HT-29 (cell line): ENCODE measurements at places on chromosomes 6 and 20. TPM values are rescaled to one million over a fixed set of nuclear protein-coding genes. Genes with fewer than 3 reads are reported as not detected.

Gene LAMA2
- total RNA-seq: 0.08 and 0.65 TPM in 2 replicates

Gene ALDH5A1
- 2.3 and 3.8 TPM in 2 replicates for total RNA-seq

Gene BTN1A1
- total RNA-seq: not detected in 2 replicates

Gene CCDC167
- 29.9 and 35.7 TPM in 2 replicates for total RNA-seq

Gene GGTLC1
- total RNA-seq: not detected in 2 replicates

Gene FBXO5
- total RNA-seq: 8.5 TPM in 2 replicates

Gene TP53INP2
- total RNA-seq: 3.9 and 4.3 TPM in 2 replicates

Gene GTSF1L
- total RNA-seq: not detected in 2 replicates

Gene PLTP
- total RNA-seq: 1.0 and 2.1 TPM in 2 replicates

Gene CST4
- 0.25 TPM in 1 of 2 replicates, not detected in the other for total RNA-seq

Gene RAD21L1
- not detected in 2 replicates for total RNA-seq

- no peak for DNase-seq
These were observed 24.8 kb downstream of the TASP1 start for GRCh38 chr20:13613917-13614316.

GRCh38 chr6:148677594-148678476 is 69.0 kb upstream of the UST start:
- no peak for DNase-seq

GRCh38 chr6:17103715-17104114 is 1.9 kb downstream of the STMND1 start:
- peak; percentile 21 for DNase-seq

GRCh38 chr6:71411882-71412281 is 123.3 kb downstream of the OGFRL1 start:
- no peak for DNase-seq

- DNase-seq: peak; percentile 19
These were observed 49.3 kb downstream of the RIN2 start for GRCh38 chr20:19807191-19807945.

DNA sequence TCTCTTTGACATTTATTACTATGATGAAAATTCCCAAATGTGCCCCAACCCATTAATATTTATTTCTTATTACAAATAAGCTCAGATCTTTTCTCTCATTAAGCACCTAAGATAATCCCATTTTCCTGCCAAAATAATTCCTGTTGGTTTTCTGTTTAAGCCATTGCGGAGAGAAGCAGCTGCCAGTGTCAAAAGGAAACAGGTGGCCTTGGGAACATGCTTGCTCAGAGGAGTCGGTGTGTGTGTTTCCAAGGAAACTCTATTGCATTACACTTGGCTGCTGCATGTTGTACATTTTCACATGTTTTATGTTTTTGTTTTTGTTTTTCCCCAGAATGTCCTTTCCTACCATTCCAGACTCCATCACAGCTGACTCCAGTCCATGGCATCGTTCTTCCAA is 56.4 kb downstream of the CD24 start:
- DNase-seq: no peak

DNA sequence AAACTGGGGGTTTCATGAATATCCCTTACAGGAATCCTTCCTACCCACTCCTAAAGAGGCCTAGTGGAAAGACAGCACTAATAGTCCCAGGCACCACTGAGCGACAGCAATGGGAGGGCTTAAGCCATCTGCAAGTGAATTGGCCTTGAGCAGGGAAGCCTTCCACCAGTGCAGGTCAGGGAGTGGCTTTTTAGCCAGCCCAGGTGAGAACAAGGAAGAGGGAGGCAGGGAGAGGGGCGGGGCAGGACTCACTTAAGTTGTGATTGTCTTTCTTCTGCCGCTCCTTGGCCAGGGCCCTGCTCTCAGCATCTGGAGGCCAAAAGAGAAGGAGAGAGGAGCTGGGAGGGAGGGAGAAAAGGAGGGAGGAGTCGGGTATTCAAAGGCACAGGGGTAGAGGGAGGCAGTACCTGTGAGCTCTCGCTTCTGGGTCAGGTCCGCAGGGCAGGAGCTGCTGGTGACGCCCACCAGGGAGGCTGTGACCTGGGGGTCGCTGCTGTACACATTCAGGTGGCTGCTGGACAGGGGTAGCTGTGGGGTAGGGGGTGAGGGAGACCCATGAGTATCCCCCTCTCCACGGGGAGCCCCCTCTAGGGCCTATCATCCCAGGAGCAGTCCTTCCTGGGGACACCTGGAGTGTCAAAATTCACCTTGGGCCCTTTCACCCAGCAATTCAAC is 47.8 kb downstream of the TFEB start:
- peak; percentile 26 for DNase-seq

DNA sequence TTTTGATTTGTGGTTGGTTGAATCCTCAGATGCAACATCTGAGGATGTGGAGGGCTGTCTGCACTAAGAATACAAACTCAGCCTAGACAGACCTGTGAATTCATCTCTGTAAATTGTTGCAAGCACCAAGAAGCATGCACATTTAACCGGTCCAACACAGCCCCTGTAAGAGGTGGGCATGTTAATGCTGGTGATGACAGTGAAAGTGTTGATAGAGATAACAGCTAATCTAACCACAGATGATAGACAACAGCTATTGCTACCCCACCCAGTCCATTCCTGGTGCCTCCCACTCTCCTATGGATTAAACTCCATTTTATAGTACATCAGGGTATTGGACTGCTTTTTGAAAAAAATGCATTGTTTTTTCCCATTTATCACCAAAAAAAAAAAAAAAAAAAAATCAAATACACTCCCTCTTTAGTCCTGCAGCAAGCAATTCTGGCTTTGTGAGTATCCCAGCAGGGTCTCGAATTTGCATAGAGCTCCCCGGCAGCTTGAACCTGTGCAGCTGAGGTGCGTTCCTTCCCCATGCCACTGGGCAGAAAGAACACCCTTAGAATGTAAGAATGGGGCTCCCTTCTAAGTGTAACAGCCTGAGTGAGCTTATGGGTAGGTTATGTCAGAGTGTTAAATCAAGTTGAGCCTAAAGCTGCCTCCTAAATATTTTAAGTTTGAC is 270.9 kb upstream of the JARID2 start:
- DNase-seq: no peak

- DNase-seq: peak; percentile 6
These were observed 795.9 kb downstream of the MAFB start for GRCh38 chr20:39893003-39893685.

GRCh38 chr6:87903323-87903722 is 144.3 kb upstream of the SPACA1 start:
- DNase-seq: no peak

- DNase-seq: no peak
These were observed 142.0 kb upstream of the GMDS start for GRCh38 chr6:2387445-2387844.

GRCh38 chr6:169643521-169643920 is 58.3 kb downstream of the WDR27 start:
- DNase-seq: no peak

DNA sequence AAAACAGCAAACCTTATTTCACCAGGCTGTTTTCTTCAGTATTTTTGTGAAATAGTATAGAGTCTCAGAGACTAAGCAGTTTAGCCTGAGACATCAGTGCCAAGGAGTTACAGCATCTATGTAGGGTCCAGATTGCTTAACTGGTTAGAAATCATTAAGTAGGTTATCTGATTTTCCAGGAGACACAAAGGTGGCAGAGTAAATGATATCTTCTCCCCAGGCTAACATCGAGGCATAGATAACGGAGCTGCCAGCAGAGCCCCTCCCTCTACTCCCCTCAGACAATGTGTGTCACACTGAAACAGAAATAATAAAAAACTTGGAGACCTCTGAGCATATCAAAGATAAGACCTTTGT is 473.0 kb upstream of the CITED2 start:
- no peak for DNase-seq

DNA sequence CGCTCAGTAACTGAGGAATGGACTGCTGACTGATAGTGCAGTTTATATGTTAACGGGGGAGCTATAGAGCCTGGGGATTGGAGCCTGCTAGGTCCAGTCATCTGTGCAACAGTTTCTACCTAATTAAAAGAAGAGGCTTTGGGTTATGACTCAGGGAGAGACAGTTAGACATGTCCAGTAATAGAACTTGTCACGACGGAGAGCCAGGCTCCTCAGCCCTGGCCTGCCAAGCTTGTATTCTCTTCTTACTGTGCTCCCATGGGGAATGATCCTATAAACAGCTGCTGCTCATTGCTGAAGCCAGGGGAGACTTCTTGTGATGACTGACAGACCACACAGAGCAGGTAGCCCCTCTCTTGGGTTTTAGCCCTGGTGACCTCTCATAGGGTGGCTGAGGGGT is 69.3 kb downstream of the SYNJ2 start:
- no peak for DNase-seq

GRCh38 chr6:40805336-40805735 is 218.2 kb upstream of the LRFN2 start:
- DNase-seq: no peak

DNA sequence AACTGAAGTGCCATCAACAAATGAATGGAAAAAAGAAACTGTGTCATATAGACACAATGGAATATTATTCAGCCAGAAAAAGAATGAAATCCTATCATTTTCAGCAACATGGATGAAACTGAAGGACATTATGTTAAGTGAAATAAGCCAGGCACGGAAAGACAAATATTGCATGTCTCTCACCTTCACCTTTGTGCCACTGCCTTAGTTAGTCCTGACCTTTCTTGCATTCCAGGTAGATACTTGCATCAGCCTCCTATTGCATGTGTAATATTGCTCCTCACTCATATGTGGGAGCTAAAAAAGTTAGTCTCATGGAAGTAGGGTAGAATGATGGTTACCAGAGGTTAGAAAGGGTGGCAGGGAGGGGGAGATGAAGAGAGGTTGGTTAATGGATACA is 14.9 kb downstream of the NOTCH4 start:
- DNase-seq: no peak

DNA sequence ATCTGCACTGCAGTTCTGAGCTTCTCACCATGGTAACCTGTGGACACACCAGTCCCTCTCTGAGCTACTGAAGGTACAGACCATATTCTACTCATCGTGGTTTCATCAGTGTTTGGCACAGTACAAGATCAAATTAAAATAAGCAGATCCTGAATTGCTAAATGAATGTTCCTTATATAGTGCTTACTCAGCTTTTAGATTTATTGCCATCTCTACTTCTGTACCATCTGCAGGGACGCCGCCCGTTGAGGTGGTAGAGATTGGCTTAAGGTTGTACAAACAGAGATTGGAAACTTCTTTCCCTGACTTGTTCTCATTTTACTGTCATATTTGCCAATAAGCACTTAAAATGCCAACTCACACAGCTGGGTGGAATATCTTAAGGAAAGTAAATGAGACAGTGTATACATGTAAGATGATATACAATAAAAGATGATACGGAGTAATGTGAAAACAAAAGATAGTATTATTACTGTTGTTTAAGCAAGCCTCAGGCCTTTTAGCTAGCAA is 223.4 kb upstream of the FOXQ1 start:
- peak; percentile 87 for DNase-seq

DNA sequence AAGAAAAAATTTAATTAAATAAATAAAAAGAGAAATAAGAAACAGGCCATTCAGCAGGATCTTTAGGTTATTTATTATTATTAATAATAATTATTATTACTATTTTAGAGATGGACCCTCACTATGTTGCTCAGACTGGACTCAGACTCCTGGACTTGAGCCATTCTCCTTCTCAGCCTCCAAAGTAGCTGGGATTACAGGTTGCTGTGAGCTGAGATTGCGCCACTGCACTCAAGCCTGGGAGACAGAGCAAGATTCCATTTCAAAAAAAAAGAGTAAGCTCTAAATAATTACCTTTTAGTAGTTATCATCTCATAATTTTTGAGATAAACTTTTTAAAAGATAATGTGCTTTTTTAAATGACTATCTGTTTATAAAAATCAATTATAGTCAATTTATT is 1102.8 kb upstream of the GJE1 start:
- no peak for DNase-seq

DNA sequence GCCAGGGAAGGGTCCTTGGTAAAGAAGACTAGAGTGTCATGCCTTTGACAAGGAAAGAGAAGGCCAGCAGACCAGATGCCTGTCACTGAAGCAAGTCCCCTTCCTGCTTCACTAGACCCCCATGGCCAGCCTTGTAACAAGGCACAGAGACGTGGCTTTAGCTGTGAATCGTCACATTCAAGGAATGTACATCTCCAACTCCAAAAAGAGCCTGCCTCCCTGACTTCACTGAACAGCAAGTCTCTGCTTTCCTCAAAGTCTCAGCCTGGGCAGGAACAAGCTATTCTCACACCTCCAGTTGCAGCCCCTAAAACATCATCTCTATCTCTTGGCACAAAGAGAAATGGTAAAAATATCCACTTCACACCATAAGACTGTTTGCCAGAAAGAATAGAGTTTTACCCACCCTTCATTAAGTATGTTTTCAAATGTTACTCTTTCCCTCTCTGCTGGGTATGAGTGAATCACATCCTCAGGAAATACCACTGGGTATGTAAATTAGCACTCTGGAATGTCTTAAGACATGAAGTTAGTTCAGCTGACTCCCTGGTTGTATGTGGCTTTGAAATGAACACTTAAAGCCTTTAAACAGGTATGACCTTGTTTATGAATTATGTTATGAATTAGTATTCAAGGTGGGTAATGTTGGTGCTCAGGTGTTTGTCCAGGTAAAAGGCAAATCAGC is 46.4 kb upstream of the NT5E start:
- DNase-seq: peak; percentile 68

- DNase-seq: no peak
These were observed 148.2 kb downstream of the BCKDHB start for GRCh38 chr6:80254716-80255115.

DNA sequence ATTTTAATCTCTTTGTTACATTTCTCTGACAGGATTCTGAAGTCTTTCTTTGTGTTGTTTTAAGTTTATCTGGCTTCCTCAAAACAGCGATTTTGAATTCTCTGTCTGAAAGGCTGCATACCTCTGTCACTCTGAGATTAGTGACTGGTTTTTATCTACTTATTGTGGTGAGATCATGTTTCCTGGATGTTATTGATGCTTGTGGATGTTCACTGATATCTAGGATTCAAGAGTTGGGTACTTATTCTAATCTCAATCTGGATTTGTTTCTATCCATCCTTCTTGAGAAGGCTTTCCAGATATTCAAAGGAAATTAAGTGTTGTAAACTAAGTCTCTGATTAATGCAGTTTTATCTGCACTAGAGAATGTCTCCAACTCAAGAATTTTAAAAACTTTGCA is 1076.1 kb upstream of the ADGRB3 start:
- no peak for DNase-seq
